GM13977 (cell line): ENCODE measurements at places on chromosomes 7 and 10.
A peak's percentile ranks its signal among the peaks of the same experiment; 100 is the strongest.

DNA sequence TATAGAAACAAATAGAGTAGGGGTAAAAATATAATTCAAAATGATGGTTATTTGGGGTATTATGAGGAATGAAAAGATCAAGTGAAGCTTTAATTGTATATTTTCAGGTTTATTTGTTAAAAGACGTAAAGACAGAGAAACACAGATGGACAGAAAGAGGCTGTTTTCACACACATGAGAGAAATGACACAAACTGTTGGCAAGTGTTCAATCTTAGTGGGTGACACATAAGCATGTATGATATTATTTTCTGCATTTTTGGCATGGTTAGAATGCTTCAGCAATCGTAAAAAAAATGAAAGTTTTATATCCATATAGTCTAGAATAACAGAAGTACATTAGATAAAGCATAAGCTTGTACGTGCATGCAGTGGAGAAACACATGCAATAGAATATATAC, 464.4 kb upstream of the AKR1E2 start:
- no peak for DNase-seq

- no peak for DNase-seq
Observed at GRCh38 chr10:109115179-109115578, 808.1 kb downstream of the XPNPEP1 start.

DNA sequence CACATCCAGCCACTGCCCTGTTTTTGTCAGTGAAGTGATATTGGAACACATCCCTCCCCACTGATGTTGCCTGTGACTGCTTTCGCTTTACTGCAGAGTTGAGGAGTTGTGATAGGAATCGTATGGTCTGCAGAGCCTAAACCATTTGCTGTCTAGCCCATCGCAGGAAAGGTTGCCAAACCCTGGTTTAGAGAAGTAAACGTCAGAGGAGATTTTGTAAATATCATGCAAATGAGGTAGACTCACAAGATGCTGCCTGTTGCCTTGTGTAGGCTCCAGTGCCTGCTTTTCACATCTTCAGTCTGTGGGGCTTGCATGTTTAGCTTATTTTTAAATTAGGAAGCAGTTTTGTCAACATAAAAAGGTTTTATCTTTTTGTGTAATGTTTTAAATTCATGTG, 107.1 kb downstream of the TRRAP start:
- DNase-seq = no peak

- peak; percentile 22 for DNase-seq
Observed at GRCh38 chr10:74981831-74982633, 129.4 kb upstream of the SAMD8 start.

DNA sequence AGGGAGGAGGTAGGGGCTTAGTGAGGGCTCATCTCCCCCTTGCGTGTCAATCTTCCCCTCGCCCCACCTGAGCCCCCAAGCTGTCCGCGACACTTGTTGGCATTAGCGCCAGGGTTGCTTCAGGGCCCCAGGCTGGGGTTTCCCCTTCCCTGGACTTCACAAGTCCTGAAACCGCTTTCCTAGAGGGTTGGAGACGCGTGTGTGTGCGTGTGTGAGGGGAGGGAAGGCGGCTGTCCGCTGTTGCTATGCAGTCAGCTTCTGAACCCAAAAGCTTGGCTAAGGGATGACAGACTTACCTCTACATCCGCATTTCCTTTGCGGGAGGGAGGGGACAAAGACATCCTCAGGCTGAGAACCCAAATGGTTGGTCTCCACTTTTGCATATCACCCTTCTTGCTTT, 803 bp downstream of the GOLGA7B start:
- DNase-seq = no peak

- no peak for DNase-seq
Observed at GRCh38 chr10:87752566-87752965, 65.5 kb downstream of the ATAD1 start.

DNA sequence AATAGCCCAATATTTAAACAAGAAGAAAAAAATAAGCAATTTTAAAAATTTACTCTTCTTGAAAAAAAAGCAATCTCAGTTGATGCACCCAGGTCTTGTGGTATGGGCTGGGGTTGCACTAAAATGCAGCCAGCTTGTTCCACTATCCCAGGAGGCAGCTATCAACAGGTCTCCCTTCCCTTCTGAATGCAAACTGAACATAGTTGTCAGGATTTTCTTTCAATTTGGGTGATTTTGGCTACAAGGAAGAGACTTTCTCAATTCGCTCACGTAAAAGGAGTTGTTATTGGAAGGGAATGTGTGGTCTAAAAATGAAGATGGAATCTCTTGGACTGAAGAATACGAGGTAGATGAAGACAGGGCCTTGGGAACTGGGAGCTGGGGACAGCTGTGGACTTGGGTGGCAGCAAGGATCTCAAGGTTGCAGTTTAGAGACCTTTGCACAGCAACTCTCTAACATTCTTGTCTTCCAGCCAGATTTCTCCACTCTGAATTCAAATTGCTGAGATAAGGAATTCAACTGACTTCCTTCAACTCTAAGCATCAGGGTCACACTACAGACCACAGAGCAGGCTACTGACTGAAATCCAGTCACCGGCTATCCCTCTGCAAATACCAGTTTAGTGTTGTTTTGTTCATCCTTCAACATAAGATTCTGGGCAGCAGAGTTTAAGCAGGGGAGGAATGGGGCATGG, 3.1 kb upstream of the TMEM26 start:
- no peak for DNase-seq

GRCh38 chr7:151813445-151813844, 63.5 kb downstream of the PRKAG2 start:
- DNase-seq = no peak

GRCh38 chr7:87220026-87220733, 648 bp upstream of the TMEM243 start:
- DNase-seq = peak; percentile 80

DNA sequence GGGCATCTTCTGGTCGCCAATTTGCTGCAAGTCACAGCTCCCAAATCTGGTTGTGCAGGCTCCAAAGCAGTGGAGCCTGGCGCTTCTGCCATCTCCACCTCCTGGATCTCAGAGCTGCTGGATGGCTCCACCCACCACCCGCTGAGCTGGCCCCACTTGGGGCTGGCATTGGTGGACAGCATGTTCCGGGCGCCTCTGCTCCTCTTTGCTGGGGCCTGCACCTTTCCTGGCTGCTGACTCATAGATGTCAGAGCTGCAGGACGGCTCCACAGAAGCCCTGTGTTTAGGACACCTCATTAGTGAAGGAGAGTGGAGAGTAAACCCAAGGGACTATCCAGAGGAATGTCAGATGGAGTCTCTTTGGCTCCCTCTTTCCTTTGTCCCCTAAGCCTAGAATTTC, 27.4 kb downstream of the MAPK8 start:
- no peak for DNase-seq

GRCh38 chr10:3542185-3542611, 242.8 kb downstream of the KLF6 start:
- no peak for DNase-seq

DNA sequence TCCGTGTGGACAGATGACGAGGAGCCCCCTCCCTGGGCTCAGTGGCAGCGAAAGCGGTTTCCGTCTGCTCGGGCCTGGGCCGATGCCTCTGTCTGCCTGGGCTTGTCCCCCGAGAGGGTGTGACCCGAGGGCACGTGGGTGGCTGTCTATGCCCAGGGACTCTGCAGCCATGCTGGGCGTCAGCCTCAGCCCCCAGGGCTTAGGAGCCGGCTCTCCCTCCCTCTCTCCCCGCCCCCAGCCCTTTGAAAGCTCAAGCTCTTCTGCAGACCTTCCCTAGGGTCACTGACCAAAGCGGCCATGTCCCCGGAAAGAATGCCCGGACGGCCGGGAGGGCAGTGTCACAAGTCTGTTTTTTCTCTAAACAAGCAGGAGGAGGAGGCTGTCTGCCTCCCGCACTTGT, 7.1 kb downstream of the MICALL2 start:
- DNase-seq = no peak

DNA sequence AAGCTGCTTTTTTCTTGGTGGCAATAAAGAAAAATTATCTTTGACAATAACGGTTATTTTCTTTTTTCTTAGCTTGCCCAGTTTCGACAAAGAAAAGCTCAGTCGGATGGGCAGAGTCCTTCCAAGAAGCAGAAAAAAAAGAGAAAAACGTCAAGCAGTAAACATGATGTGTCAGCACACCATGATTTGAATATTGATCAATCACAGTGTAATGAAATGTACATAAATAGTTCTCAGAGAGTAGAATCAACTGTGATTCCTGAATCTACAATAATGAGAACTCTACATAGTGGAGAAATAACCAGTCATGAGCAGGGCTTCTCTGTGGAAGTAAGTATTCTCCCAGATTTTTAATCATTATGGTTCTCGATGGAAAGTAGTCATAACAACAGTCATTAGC, 33.0 kb downstream of the AKAP9 start:
- no peak for DNase-seq

DNA sequence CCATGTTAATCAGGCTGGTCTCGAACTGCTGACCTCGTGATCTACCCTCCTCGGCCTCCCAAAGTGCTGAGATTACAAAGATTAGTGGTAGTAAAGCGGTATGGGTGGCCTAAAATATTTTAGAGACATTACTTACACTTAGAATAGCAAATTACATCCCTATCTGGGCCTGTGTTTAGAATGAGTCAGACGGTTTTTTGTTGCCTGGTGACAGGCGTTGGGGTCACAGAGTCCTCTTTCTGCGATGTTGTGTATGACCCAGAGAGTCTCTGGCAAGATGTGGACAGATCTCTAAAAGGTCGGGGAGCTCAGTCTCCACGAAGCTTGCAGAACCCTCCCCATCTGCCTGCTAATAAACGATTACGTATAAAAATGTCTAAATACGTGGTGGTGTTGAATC, 39.6 kb upstream of the PRKCQ start:
- DNase-seq = no peak

DNA sequence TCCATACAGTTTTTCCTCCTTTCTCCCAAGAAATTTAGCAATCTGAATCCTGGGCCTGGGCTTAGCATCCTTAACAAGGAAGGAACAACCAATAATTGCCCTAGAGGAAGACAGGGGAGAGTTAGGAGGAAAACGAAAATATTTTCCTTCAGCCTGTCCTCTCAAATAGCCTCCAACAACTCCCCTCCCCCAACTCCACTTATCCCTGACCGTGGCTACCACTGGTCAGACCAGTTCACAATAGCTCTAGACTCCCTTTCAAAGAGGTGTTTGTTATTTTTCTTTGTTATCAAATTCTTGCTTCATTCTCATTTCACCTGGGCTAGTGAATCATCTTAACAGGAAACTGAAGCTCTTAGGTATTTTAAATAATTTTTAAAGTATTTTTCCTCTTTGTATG, 114.1 kb downstream of the CPED1 start:
- no peak for DNase-seq

DNA sequence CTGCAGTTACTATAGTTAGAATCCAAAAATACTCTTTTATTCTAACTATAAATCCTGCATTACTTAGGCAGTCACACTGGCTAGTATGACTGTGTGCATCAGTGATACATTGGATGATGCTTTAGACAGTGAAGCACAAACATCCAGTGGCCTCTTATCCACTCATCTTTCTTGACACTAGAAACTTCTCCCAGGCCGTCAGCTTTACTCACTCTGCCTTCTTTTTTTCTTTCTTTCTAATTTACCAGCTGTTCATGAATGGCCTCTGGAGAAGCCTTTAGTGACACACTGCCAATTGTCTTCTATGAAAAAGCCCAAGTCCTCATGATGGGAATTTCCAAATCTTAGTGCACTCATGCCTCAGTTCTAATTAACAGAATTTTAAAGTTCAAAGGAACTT, 26.2 kb upstream of the C10orf90 start:
- DNase-seq = no peak

DNA sequence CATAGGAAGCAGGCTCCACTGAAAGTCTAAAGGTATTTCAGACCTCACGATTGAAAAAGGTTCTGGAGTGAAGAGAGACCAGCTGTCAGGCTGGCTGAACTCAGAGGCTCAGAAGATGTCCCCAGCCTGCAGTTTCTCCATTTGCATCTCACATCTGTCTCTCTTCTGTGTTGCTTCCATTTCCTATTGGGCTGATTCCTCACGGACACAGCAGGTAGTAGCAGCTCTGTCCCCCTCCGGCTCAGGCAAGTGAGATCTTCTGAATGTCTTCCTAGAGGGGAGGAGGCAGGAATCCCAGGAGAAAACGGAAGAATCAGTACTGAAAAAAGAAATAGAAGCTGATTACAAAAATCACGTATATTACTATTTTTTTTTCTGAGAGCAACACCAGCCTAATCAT, 274.1 kb upstream of the COBL start:
- DNase-seq = no peak

- peak; percentile 7 for DNase-seq
Observed at GRCh38 chr7:111138193-111138569, 47.3 kb downstream of the LRRN3 start.

DNA sequence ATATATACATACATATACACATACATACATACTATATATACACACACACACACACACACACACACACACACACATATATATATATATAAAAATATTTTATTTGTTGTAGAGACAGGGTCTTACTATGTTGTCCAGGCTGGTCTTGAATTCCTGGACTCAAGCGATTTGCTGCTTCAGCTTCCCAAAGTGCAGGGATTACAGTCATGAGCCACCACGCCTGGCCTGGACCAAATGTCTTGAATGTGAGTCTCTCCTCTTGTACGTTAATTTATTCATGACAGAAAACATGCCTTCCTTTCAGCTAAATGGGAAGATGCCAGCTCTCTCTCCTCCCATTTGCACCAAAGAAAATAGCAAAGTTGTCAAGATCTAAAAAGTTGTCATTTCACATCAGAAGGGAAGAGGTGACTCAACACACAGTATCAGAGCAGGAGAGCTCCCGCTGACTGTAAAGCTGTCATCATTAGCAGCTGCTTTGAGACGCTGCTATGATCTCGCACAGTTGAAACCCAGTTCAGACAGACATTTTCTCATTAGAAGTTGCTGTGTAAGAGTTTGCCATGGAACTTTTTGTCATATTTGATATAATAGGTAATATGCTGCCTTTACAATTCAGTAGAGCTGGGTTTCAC, 224.3 kb downstream of the SFMBT2 start:
- DNase-seq = no peak

DNA sequence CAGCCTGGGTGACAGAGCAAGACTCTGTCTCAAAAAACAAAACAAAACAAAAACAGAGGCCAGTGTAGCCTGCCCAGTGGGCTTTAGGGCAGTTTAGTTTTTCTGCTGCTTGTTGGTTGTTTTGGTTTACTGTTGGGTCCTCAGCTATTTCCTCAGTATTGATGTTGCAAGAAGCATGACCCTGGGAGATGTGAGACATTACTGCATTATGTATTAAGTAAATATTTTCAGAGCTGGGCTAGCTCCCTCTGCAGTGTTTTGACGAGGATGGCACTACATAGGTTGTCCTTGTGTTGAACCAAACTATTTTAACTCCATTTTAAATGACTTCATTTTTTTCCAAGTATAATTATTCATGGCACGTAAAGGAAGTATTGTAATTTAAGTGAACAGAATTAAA, 4.8 kb downstream of the AKAP9 start:
- no peak for DNase-seq

GRCh38 chr10:13347500-13348156, 465 bp downstream of the SEPHS1 start:
- DNase-seq = peak; percentile 91

- DNase-seq = no peak
Observed at GRCh38 chr10:16360001-16360400, 76.8 kb upstream of the PTER start.

DNA sequence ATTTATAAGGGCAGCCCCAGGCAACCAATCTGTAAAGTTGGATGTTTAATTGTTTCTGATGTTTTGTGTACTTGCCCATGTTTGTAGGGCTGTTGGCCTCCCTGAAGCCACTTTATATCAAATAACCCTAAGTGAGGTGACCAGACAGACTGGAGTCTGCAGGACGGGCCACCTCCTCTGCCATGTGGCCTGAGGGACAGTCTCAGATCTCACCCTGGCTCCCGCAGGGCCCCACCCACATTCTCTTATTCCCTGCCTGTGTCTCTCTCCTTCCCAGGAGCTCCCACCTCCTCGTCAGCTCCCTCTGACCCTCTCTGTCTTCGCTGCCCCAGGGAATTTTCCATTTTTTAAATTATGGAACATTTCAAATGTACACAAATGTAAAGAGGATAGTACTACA, 9.5 kb upstream of the C10orf71 start:
- no peak for DNase-seq
